T-helper 2 cell (primary cell): ENCODE measurements at places on chromosomes 3 and 15.

DNA sequence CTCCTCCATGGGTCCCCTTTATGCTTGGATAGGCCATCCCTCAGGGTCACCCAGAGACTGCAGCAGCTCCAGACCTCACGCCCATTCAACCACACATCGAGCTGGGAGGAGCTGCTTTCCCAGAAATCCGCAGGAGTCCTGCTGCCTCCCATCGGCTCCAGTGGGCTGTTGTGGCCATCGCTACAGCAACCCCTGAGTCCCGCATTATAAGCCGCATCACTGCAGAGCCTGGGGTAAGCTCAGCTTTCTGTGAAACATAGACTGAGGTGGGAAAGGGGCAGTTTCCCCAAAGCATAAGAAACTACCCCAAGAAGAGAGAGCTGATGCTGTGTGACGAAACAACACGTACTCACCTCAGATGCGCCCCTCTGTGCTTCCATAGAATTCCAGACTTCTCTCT is 35.7 kb downstream of the MRPL46 start:
- DNase-seq, result no peak

DNA sequence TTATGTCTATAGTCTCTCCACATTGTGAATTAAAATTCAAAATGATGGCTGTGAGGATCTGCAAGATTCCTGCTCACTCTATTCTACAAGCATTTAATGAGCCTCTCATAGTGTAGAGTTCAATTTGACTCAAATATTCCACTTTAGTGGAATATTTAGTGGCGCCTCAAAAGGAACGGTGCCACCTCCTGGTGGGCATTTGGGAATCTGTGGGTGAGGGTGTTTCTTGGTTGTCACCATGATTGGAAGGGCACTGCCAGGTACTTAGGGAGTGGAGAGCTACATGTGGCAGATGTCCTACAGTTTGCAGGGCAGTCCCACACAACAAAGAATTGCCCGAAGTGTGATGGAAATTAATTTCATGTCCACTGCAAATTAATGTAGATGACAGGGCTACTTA is 21.5 kb upstream of the KCNMB3 start:
- no peak for DNase-seq

- DNase-seq, result no peak
These were observed 45.8 kb upstream of the SLCO2A1 start for GRCh38 chr3:134075568-134075825.

GRCh38 chr3:194691481-194692283 is 6.0 kb downstream of the FAM43A start:
- no peak for DNase-seq

DNA sequence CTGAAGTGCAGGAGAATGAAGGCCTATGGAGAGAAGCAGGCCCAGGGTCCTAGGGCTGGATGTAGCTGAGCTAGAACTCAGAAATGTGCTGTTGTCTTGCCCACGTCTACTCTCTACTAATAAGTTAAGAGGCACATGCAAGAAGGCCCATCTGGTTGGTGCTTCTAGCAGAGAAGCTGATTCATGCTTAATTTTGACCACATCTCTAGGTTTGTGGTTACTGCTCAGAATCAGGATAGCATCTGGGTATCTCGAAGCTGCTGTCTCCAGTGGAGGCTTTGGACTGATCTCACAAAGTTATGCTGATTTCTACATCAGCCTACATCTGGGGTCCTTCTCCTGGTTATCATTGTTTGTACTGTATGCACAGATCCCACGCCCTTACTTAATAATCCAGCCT is 87.3 kb downstream of the CACNA1D start:
- no peak for DNase-seq

- DNase-seq, result no peak
These were observed 181.0 kb downstream of the ATG7 start for GRCh38 chr3:11452885-11453847.

DNA sequence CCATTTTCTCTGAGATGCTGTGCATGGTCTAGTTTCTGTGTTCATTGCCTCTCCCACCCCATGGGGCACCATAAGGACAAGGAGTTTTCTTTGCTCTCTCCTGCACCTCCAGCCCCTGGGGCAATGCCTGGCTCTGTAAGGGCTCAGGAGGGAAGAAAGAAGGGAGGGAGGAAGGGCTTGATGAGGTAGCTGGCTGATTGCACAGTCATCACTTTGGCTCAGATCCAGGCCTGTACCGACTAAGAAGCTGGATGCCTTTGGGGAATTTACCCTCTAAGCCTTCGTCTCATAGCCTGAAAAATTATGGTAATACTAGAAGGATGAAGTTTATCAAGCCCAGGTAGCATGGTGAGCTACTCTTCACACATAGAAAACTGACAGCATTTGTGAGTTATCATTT is 382.9 kb downstream of the GABRG3 start:
- no peak for DNase-seq

- DNase-seq, result no peak
These were observed 100.2 kb downstream of the C3orf70 start for GRCh38 chr3:185052631-185053030.

DNA sequence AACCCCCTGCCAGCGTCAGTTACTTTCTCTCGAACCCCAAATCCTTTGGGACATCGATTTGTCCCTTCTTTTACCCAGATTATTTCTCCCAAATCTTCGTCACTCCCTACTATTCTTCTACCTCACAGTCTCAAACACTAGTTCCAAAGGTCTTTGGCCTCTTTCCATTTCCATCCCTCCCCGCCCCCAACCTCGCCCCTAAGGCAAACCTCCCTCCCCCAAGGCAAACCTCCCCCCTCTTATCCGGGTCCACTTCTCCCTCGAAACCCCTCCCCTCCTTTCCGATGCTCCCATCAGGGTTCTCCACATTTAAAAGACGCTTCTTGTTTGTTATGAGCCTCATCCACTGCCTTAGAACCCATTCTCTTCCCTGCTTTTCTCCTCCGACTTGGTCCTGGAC is 583 bp downstream of the EAF1 start:
- DNase-seq, result no peak

DNA sequence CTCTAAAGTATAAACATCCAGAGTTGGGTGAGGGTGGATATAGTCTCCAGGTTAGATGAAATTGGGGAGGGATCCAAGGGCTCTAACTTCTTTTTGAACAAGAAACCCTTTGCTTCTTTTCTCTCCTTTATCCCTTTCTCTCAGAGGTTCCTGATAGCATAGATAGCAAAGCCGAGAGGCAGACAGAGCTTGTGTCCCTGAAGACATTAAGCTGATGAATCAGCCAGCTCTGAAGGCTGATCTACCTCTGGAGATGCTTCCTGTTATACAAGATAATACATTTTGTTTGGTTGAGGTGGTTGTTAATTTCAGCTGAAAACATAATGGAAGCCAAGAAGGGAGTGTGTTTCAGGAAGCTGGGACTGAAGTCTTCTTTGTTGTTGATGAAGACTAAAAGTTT is 193.2 kb downstream of the PDCD6IP start:
- DNase-seq, result no peak

DNA sequence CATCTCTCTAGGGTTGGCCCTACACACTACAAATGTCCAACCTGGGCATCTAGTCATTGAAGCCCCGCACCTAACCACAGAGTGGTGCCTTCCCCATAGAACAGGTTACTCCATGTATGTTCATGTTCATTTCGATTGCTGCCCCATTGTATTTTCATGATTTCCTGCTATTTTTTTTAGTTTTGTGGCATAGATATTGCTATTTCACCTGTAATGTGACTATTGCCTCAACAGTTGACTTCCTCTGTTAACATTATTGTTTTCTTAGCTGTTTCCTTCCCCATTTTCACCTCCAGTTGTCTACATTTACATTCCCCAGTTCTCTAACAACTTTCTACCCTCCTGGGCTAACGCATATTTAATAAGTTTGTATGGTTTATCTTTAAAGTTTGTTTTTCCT is 137.7 kb upstream of the RBMS3 start:
- DNase-seq, result no peak

- no peak for DNase-seq
These were observed 57.2 kb upstream of the FBN1 start for GRCh38 chr15:48702569-48703236.

DNA sequence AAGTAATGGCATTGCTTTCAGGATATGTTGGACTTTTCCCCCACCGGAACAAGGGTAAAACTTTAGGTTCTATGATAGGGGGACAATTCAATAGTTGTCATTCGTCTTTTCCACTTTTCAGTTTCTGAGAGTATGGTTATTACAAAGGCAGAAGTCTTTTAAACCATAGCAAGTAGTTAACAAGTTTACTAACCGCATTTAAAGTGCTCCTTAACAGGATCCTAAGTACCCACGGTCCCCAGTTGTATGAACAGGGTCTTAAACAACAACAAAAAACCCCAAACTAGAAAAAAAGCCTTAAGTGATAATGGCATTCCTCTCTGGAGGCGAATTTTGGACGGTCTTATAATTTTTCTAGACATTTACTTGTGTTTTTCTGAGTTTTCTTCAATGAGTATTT is 831 bp downstream of the IFT57 start:
- DNase-seq, result no peak

GRCh38 chr3:47015151-47015550 is 35.7 kb downstream of the NBEAL2 start:
- DNase-seq, result no peak

GRCh38 chr3:117874028-117874690 is 1160.5 kb downstream of the IGSF11 start:
- DNase-seq, result no peak

GRCh38 chr15:91102546-91103330 is 2.7 kb downstream of the SV2B start:
- no peak for DNase-seq

DNA sequence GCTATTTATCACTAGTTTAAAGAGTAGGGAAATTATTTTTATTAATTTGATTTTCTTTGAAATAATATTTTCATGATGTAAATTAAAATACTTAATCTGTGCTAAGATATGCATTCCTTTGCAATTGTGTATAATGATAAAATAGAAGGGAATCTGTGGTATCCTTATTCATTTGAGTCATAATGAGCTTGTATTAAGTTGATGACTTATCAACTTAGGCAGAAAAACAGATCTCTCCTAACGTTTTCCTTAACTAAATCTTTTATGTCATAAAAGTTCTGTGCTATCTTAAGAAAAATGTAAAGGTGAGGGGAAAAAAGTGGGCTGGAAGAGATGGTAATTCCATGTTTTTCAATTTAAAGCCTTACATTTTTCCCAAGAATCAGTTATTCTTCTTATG is 1.9 kb downstream of the FGF7 start:
- no peak for DNase-seq

DNA sequence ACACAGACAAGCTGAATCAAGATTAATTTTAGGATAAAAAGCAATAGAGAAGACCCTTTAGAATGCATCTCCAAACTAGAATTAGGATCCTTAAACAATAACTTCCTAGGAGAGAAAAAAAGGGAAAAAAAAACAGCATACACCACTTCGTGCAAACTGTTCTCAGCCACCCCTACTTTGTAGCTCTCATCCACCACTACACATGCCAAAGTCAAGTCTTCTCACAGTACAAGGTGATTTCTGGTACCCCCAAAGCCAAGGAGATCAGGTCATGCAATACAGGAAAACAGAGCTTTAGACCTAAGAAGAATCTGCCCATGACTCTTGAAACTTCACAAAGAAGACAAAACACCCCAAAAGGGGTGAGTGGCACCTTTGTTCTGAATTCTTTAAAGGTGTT is 166.9 kb downstream of the SUCNR1 start:
- no peak for DNase-seq

DNA sequence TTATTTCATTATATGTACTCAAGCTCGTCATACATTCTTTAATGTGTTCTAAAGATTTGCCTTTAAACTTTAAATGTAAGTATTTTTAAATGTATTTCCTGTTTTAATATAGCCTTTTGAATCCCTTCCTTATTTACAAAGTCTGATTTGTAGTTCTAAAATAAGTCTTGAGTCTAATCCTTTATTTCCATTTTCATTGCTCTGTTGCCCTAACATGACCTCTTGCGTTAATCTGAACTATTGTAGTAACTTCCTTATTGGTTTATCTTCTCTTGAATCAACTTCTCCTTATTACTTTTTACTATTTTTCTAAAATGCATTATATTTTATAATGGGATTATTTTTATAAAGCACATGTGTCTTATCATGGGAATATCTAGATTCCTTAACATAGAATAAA is 24.0 kb downstream of the KNL1 start:
- DNase-seq, result no peak

- DNase-seq, result no peak
These were observed 173.4 kb upstream of the TP63 start for GRCh38 chr3:189457631-189458412.

- no peak for DNase-seq
These were observed 49.7 kb downstream of the SEMA6D start for GRCh38 chr15:47767035-47767434.

- DNase-seq, result no peak
These were observed 3.8 kb upstream of the LMAN1L start for GRCh38 chr15:74808840-74809229.

DNA sequence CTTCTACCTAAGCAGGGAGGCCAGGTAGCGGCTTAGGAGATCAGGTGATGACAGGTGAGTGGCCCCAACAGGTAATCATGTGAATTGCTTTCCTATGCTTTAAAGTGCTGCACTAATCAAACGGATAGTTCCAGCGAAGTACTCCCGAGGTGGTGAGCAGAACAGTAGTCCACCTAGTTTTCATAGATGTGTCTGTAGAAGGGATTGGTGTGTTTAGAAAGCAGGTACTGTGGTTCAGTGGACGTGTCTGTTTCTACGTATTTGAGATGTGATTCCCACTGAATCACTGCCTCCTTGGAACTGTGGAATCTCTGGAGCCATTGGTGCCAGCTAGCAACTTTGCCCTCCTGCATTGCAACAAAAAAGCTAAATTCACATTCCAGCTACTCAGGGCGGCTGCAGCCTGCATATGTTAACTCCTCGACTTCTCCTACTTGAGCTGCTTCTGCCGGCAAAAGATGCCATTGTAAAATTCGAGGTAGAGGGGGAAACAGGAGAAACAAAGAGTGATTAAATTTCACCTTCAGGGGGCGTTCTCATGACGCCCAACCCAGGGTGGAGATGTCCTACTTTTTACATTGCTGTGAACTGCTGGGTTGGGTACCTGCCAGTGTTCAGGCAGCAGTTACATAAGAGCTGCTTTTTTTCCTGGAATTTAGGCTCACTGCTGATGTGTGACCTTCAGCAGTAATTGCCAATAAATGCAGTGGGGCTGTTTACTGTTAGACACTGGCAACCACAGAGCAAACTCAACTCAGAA is 227.3 kb downstream of the ITPR1 start:
- DNase-seq, result no peak
